IMR-90 (cell line): ENCODE measurements at places on chromosomes 1 and 21. TPM values are rescaled to one million over a fixed set of nuclear protein-coding genes. Genes with fewer than 3 reads are reported as not detected.

ARHGAP30 gene
- polyA plus RNA-seq, result 0.02 and 0.03 TPM in 2 replicates

GNL2 gene
- polyA plus RNA-seq, result 42.9 and 49.4 TPM in 2 replicates

NBPF11 gene
- polyA plus RNA-seq, result 5.6 and 6.5 TPM in 2 replicates

PKN2 gene
- 9.9 and 12.7 TPM in 2 replicates for polyA plus RNA-seq

DPYD gene
- polyA plus RNA-seq, result 7.2 and 9.3 TPM in 2 replicates

ST6GALNAC5 gene
- polyA plus RNA-seq, result 3.7 and 4.0 TPM in 2 replicates

ERICH3 gene
- not detected in 2 replicates for polyA plus RNA-seq

LCE1C gene
- not detected in 2 replicates for polyA plus RNA-seq

CD164L2 gene
- polyA plus RNA-seq, result not detected in 2 replicates

GBP3 gene
- 20.5 and 21.9 TPM in 2 replicates for polyA plus RNA-seq

LRRC39 gene
- polyA plus RNA-seq, result 0.16 and 0.48 TPM in 2 replicates

PLA2G5 gene
- polyA plus RNA-seq, result not detected in 2 replicates

CNKSR1 gene
- 0.30 and 0.43 TPM in 2 replicates for polyA plus RNA-seq

GBP4 gene
- not detected in 2 replicates for polyA plus RNA-seq

LCE2B gene
- polyA plus RNA-seq, result not detected in 2 replicates

CFHR3 gene
- polyA plus RNA-seq, result not detected in 2 replicates

NEXN gene
- 13.4 and 16.1 TPM in 2 replicates for polyA plus RNA-seq

FAM177B gene
- not detected in 2 replicates for polyA plus RNA-seq

OR2T11 gene
- not detected in 2 replicates for polyA plus RNA-seq
